MM.1S (cell line): ENCODE measurements at places on chromosomes 2 and 18.

DNA sequence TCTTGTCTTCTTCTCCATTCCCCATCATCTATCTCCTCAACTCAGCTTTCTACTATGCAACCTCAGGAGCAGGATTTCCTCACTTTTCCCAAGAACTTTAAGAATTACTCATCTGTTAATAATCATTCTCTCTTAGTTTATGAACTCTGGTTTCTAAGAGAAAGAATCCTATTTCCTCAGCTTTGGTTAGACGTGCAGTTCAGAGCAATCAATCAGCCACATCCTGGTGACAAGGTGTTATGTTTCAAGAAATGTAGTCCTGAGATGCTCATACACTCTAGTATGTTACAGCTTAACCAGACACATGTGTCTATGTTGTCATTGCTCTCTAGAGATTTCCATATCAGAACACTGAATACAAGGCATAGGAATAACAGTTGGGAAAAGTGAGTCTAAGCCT lies 277.9 kb downstream of the MBD2 start:
- H3K4me3 ChIP-seq, result no peak overlapping the region
- H3K36me3 ChIP-seq, result no peaks in the 10 kb centered on the region
- H3K4me1 ChIP-seq, result no peaks in the 10 kb centered on the region
- no peak for DNase-seq
- H3K27ac ChIP-seq, result no peak overlapping the region
- no peaks in the 10 kb centered on the region for H3K27me3 ChIP-seq

DNA sequence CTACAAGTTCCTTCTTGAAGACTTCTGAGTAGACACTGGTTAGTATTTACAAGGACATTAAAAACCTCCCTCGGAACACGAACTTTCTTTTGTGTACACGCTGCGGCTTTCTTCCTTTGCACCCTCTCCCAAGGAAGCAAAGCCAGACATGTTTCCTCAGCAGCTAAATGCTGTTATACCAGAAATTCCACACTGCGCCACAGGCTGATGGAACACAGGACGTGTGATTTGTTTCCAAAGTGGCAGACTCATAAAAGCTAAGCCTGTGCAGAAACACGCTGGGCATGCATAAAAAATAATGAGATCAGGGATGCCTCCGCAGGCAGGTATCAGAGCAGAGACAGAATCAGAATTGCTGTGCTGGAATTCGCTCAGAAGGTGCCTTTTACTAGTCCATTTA lies 73.0 kb upstream of the RGPD5 start:
- no peaks in the 10 kb centered on the region for H3K36me3 ChIP-seq
- no peak overlapping the region for H3K4me3 ChIP-seq
- H3K4me1 ChIP-seq, result peaks cover 6% of the 10 kb centered on the region; the same call in 1 of the 2 replicates
- DNase-seq, result no peak
- H3K27ac ChIP-seq, result no peak overlapping the region; the same call in 1 of the 2 replicates
- no peaks in the 10 kb centered on the region for H3K27me3 ChIP-seq

- H3K4me3 ChIP-seq, result no peak overlapping the region
- no peaks in the 10 kb centered on the region for H3K27me3 ChIP-seq
- peaks cover 5% of the 10 kb centered on the region for H3K4me1 ChIP-seq
- no peaks in the 10 kb centered on the region for H3K36me3 ChIP-seq
- no peak overlapping the region for H3K27ac ChIP-seq
Measured at GRCh38 chr2:197131558-197131855, 179.1 kb downstream of the ANKRD44 start.

GRCh38 chr2:69092857-69093256 lies 79.9 kb downstream of the ANTXR1 start:
- no peak overlapping the region for H3K27ac ChIP-seq
- no peaks in the 10 kb centered on the region for H3K27me3 ChIP-seq
- no peak overlapping the region for H3K4me3 ChIP-seq
- no peak for DNase-seq

DNA sequence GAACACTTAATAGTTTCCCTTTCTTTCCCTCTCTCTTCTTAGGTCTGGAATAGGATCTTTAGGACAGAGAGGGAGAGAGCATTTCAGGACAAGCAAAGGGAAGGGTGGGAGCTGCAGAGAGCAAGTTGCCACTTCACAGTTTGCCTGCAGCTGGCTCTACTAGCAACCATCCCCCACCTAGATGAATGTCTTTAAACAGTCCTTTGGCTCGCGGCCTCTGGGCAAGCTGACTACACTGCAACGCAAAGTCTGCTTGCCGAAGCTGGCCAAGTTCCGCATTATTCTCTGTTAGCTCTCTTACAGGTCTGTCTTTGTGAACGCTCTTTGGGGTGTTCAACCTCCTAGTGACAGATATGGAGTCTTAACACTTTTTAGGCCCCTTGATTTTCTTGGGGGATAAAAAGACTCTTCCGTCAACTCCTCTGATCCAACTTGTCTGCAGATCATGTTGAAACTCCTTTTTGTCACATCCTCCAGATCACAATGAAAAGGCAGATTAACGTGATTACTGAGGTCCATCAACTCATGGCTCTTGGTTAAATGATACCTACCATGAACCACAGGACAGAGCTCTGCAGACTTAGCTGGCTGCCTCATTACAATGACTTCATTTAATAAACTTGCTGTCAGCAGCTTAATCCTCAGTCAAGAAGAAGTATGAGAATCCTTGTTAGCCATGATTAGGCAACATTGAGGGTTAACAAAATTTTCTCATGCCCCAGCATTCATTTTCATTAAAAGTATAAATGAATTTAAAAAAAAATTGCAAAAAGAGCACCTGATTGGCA lies 74.6 kb downstream of the SLC4A3 start:
- no peak overlapping the region for H3K27ac ChIP-seq
- no peak for DNase-seq
- H3K4me1 ChIP-seq, result no peaks in the 10 kb centered on the region

- H3K4me1 ChIP-seq, result 0 out of 2 replicates have a peak, but pooled peaks cover 3% of the 10 kb centered on the region
- no peak overlapping the region for H3K4me3 ChIP-seq
- DNase-seq, result no peak
- no peak overlapping the region for H3K27ac ChIP-seq
Measured at GRCh38 chr2:168751104-168751740, 51.2 kb upstream of the NOSTRIN start.

- H3K4me3 ChIP-seq, result no peak overlapping the region
- H3K36me3 ChIP-seq, result no peaks in the 10 kb centered on the region
- no peak for DNase-seq
- H3K27me3 ChIP-seq, result no peaks in the 10 kb centered on the region
- no peak overlapping the region for H3K27ac ChIP-seq
- 0 out of 2 replicates have a peak, but pooled peaks cover 11% of the 10 kb centered on the region for H3K4me1 ChIP-seq
Measured at GRCh38 chr2:100810603-100811145, 9.3 kb upstream of the NPAS2 start.

DNA sequence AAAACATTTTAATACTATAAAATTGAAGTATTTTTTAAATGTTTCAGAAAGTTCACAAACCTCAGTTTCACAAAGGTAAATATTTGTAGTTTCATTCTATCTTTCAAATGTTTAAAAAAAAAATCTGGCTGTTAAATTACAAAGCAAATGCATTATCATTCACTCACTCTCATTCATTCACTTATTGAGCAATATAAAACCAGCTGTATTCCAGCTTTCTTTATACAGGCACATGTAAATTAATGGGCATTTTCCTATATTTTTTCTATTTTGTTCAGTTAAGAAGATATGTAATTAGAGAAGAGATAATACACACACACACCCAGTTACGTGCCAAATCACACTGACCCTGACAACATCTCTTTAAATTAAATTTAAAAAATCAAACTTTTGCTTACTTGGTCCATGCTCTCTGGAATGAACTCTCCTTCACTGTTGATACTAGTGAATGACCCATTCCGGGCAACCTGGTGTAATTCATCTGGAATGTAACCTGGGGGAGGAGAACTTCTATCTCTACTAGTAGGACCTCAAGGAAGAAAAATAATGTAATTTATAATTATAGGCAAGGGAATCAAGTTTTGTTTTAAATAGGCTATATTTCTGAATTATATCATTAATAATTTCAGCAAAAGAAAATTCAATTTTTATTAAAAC lies 32.5 kb upstream of the ERCC3 start:
- no peak overlapping the region for H3K4me3 ChIP-seq
- DNase-seq, result no peak
- H3K27me3 ChIP-seq, result no peaks in the 10 kb centered on the region
- no peak overlapping the region for H3K27ac ChIP-seq
- peaks cover 11% of the 10 kb centered on the region for H3K4me1 ChIP-seq

DNA sequence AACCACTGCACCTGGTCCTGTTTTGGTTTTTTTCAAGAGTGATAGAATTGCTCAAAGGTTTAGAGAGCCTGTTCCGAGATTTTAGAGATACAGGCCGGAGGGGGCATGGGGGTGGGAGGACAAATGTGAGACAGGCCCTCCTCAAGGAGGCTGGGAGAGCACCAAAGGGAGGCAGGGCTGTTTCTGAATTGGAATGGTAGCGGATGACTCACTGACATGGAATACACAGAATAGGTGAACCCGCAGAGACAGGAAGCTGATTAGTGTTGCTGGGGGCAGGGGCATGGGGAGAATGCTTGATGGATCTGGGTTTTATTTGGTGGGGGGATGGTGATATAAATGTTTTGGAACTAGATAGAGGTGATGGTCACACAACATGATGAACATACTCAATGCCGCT lies 111.0 kb upstream of the MGAT5 start:
- no peaks in the 10 kb centered on the region for H3K36me3 ChIP-seq
- H3K27ac ChIP-seq, result no peak overlapping the region
- H3K4me1 ChIP-seq, result peaks cover 15% of the 10 kb centered on the region
- H3K27me3 ChIP-seq, result no peaks in the 10 kb centered on the region
- DNase-seq, result no peak
- H3K4me3 ChIP-seq, result no peak overlapping the region
